ENCODE measurements at places on chromosomes 1 and 21. TPM values are rescaled to one million over a fixed set of nuclear protein-coding genes. Genes with fewer than 3 reads are reported as not detected.

- no peak overlapping the region for H3K27ac ChIP-seq
- H3K36me3 ChIP-seq: no peaks in the 10 kb centered on the region
- no peak for DNase-seq
- peak overlapping the region; percentile 13 for H3K4me3 ChIP-seq
Measured at GRCh38 chr1:100718581-100718980, 961 bp upstream of the VCAM1 start.

DNA sequence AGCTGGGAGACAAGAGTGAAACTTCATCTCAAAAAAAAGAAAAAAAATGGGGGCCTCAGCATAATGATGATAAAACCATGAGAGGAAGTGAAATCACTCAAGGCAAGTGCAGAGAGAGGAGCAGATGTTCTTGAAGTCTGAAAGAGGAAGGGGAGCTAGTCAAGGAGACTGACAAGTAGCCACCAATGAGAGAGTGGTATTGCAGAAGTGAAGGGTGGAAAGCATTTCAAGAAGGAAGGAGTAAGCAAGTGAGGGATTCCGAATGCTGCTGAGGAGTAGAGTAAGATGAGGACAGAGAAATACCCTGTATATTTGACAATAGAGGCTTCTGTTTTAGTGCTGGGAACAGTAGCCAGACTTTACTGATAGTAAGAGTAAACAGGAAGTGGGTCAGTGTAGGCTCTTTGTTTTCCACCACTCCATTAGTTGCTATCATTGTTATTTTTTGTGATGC lies 2.9 kb downstream of the TATDN3 start:
- no peaks in the 10 kb centered on the region for H3K36me3 ChIP-seq
- no peaks in the 10 kb centered on the region for H3K4me1 ChIP-seq
- H3K27me3 ChIP-seq: no peaks in the 10 kb centered on the region
- no peak for DNase-seq

DNA sequence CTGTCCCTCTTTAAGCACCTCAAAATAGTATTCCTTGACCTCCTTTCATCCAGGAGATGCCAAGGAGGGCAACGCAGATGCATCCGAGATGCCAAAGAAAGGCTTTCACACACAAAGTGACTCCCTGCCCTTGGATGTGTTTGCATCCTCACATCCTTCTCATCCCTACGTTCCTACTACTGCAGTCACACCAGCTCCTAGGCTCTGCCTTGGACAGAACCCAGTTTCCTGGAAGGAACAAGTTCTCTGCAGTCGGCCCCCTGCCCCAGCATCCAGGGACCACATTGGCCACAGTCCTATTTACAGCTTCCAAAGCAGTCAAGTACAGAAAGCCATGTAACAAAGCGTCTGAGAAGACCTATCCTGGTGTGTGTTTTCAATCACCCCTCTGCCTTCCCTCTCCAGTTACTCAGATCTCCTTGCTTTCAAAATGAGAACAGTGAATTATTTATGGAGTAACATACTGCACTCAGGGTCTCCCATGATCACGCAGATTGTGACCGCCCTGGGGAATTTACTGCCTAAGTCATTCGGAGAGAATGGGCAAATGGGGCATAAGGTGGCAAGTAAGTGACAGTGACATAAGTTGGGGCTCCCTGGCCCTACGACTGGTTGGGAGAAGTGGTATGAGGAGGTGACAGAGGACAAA lies 21.8 kb upstream of the SRP9 start:
- no peak for DNase-seq
- H3K27ac ChIP-seq: no peak overlapping the region
- H3K4me1 ChIP-seq: no peaks in the 10 kb centered on the region

- no peak for DNase-seq
- H3K36me3 ChIP-seq: no peaks in the 10 kb centered on the region
- H3K27ac ChIP-seq: no peak overlapping the region
- H3K4me1 ChIP-seq: no peaks in the 10 kb centered on the region
- H3K27me3 ChIP-seq: no peaks in the 10 kb centered on the region
Measured at GRCh38 chr1:12057382-12057781, 5.7 kb upstream of the TNFRSF8 start.

Gene GPR161
- 4.2 TPM for total RNA-seq

Gene ORC1
- total RNA-seq: 0.50 TPM

Gene PIGM
- 8.5 TPM for total RNA-seq

- H3K27ac ChIP-seq: no peak overlapping the region
- H3K4me3 ChIP-seq: no peak overlapping the region
- H3K36me3 ChIP-seq: no peaks in the 10 kb centered on the region
Measured at GRCh38 chr1:87840767-87841166, 512.1 kb downstream of the LMO4 start.
